ENCODE measurements at places on chromosomes 13 and 19.

- DNase-seq = no peak
These were observed 36.6 kb downstream of the KLF2 start for GRCh38 chr19:16361254-16361653.

GRCh38 chr19:55766466-55766865 lies 2.5 kb upstream of the RFPL4AL1 start:
- no peak for DNase-seq

- DNase-seq = peak; percentile 0
These were observed 989 bp downstream of the ZNF766 start for GRCh38 chr19:52270266-52270885.

DNA sequence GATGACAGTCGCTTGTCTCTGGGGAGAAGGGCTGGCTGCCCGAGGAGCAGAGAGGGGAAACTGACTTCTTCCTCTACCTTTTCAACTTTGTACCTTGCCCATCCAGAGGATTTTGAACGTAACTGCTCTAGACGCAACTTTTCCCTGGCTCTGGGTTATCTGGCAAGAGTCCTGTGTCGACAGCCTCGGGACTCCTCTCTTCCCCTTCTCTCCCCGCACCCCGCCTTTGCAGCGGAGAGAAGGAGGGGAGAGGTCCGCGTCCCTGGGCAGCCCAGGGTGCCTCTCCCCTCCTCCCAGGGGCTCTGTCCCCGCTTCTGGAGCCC lies 574 bp downstream of the SH3GL1 start:
- no peak for DNase-seq

- no peak for DNase-seq
These were observed 31.0 kb upstream of the OLFM2 start for GRCh38 chr19:9967326-9967725.

- no peak for DNase-seq
These were observed 11.9 kb downstream of the EPS8L1 start for GRCh38 chr19:55087542-55087901.

DNA sequence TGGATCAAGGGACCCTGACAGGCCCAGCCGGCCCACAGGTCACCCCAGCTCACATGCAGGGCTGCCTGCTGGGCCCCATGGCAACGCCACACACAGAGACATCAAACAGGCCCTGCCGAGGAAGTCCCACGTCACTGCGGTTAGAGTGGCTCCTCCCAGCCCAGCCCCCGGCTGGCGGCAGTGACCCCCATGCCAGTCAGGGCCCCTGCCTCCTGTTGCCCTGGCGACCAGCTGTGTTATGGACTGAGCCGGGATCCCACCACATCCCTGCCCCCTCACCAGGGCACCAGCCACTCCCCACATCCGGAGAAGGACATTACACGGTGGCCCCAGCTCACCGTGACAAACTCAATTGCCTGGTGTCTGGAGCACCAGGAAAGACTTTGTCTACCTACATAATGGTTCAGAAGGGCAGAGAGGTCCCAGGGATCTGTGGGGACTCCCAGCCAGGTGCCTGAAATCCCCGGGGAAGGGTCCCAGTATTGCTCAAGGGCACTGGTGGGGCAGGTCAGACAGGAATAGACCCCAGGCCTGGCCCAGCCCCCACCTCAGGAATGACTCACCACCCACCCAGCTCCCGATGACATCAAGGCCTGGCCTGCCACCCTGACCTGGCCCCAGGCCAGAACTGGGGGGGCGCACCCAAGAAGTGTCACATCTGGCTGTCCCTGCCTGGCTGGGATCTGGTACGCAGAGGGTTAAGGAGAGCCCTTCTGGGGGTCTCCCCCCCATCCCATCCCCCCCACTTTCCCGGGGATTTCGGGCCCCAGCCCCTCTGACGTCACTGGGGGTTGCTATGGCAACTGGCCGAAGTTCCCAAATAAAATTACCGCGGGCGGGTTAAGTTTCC lies 30.2 kb upstream of the NANOS3 start:
- DNase-seq = peak; percentile 77

- no peak for DNase-seq
These were observed 23.3 kb upstream of the POSTN start for GRCh38 chr13:37621811-37622361.

- no peak for DNase-seq
These were observed 90.1 kb downstream of the SLITRK6 start for GRCh38 chr13:85709072-85709471.

DNA sequence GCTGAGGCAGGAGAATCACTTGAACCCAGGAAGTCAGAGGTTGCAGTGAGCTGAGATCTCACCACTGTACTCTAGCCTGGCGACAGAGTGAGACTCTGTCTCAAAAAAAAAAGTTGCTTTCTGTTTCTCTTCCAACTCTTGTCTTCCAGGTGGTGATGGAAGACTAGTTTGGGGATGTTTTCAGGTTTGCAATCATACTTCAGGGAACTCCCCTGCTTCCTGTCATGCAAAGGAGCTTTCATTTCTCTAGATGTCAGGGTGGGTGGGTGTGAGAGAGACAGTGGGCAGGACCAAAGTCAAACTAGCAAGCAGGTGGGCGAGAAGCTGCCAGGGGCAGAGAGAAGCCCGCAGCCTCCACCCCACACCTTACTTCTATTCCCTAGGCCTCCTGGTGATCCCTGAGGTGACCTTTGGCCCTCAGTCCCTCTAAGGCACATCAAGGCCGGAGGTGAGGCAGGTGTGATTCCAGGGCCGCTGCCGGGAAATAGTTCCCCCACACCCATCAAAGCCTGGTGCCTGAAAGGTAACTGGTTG lies 25.7 kb downstream of the CCNE1 start:
- DNase-seq = peak; percentile 37

DNA sequence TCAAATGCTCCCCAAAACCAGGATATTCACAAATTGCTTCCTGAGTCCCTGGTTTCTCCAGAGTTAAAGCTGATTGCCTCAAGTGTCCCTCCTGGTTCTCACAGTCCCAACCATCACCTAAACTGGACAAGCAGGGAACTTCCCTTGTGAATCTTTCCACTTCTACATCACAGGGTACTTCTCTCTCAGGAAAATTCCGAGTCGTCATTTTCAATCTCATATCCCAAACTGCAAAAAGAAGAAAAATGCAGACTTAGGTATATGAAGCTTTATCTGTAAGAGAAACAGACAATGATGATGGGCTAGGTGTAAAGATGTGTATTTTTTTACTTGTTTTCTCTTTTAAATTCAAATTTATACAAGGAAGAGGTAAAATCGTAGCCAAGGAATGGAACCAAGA lies 21.3 kb downstream of the ZNF329 start:
- DNase-seq = no peak

GRCh38 chr13:41938918-41939317 lies 22.0 kb downstream of the VWA8 start:
- no peak for DNase-seq

DNA sequence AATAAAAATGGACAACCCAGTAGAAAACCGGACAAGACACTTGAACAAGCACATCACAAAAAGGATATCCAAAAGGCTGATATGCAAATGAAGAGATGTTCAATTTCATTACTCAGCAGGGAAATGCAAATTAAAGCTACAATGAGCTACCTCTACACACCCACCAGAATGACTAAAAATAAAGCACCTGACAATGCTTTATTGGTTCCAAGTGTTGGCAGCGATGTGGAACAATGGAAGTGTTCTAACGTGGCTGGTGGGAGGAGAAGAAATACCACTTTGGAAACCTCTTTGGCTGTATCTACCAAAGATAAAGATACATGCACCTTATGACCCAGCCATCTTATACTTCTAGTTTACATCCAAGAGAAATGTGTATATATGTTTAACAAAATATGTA lies 3.7 kb upstream of the ACP7 start:
- DNase-seq = peak; percentile 81

DNA sequence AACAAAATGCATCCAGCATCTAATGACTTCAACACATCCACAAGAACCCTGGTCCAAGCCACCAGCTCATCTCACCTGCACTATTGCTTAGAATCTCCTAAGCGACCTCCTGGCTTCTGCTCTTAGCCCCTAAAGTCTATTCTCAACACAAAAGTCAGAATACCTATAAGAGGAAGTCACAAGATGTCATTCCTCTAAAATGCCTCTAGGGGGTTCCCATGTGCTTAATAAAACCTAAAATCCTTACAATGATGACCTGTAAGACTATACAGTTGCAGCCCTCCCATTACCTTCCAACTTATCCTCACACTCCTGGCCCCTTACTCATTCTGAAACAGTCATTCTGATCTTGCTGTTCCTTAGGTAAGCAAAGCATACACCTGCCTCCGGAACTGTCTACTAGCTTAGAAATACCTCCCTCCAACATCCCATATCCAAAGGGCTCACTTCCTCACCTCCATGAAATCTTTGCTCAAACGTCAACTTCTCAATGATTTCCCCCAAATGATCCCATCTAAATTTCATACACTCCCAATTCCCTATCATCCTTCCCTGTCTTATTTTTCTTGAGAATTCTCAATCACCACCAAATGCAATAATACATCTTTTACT lies 10.0 kb downstream of the ATP7B start:
- DNase-seq = no peak

DNA sequence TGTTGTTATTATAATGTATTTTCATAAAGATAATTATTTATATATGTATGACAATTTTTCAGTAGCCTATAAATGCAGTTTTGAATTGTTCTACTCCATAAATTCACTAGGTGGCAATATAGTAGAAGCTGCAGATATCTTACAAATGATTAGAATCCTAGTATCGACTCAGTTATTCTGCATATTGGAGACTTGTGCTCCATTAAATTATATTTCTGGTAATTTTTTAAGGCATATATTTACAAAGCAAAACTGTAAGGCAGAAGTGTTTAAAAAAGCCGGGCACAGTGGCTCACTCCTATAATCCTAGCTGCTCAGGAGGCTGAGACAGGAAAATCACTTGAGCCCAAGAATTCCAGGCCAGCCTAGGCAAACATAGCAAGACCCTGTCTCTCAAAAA lies 58.7 kb downstream of the DPY19L3 start:
- DNase-seq = no peak

GRCh38 chr13:46492946-46493345 lies 60.0 kb upstream of the LRCH1 start:
- DNase-seq = peak; percentile 34

- no peak for DNase-seq
These were observed 324.0 kb downstream of the KCNRG start for GRCh38 chr13:50339271-50339670.

- DNase-seq = no peak
These were observed 321 bp upstream of the VPS36 start for GRCh38 chr13:52450793-52451116.

All from putamen (tissue), 1 donor.